ENCODE measurements at places on chromosomes 16 and 17.
A peak's percentile ranks its signal among the peaks of the same experiment; 100 is the strongest.

DNA sequence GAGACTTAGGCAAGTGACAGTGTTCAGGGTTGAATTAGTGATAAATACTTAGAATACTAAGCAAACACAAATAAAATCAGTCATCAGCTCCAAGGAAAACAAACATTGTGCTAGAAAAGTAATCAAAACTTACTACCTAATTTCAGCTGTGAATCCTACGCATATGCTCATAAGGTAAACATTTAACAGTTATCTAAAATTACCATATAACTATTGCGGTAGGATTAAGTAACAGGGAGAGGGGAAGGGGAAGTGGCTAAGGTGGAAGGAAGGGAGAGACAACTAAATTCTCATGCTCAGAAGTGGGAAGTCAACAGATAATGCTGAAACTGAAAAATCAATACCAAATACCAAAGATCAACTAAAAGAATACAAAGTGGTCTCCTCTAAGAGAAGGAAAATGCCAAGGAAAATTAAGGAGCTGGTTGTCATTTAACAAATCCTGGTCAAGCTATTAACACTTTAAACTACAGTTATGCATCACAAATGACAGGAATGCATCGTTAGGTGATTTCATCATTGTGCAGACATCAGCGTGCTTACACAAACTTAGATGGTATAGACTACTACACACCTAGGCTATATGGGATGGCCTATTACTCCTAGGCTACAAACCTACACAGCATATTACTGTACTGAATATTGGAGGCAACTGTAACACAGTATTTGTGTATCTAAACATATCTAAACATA is 20.0 kb downstream of the USP32 start:
- DNase-seq, result no peak

DNA sequence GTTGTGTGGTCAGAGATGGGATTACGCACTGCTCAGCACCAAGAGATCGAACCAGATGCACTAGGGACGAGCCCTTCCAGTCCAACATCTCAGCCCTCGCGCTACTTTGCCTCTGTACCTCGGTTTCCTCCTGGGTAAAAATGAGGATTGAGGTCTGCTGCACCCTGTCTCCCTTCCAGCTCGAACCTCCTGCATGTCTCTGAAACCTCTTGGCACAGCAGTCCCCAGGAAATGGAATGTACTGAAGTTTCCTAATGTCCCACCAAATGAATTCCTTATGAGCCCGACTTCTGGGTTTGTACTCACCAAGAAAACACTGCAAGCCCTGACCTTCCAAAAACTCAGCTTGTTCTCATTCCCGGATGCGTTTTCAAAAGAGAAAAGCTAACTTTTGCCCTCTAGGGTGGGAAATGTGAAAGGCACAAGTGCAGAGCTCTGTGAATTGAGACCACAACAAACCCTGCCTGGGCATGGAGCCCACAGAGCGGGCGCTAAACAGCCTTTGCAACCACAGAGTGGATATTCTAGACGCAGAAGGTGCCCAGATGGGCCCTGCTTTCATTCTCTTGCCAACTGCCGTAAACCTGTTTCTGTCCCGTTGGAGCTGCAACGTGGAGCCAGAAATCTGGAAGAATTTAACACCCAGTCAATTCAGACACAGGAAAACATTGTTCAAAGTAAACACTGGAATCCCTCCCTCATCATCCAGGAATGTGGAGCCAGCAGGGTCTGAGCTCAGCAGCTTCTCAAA is 10.3 kb downstream of the CDRT4 start:
- no peak for DNase-seq

GRCh38 chr17:81821603-81822311 is 11.3 kb downstream of the MCRIP1 start:
- DNase-seq, result no peak

DNA sequence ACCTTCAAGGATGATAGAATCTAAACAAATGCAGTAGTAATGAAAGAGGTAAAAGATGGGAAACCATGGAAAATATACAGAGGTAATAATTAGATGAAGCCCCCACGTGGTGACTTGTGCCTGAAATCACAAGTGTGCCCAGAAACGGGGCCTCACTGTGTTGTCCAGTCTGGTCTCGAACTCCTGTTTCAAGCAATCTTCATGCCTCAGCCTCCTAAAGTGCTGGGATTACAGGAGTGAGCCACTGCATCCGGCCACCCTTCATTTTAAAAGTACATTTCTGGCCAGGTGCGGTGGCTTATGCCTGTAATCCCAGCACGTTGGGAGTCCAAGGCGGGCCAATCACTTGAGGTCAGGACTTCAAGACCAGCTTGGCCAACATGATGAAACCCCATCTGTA is 14.2 kb upstream of the PRR14 start:
- DNase-seq, result no peak

DNA sequence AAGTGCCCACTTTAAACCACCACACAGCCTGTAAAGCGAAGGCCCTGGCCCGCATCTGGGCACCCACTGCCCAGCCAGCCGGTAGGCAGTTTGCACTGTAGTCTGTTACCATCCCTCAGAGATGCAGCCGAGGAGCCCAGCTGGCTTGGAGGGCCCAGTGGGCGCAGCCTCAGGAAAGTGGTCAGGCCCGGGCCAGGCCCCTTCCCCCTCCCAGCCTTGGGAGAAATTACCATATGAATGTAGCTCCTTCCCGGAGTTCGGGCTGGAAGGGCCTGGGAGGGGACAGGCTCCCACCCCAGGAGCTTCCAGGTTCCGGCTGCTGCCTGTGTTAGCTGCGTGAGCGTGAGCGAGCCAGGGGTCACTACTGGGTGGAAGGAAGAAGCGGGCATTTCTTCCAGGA is 325.4 kb downstream of the SEC14L1 start:
- DNase-seq, result no peak

DNA sequence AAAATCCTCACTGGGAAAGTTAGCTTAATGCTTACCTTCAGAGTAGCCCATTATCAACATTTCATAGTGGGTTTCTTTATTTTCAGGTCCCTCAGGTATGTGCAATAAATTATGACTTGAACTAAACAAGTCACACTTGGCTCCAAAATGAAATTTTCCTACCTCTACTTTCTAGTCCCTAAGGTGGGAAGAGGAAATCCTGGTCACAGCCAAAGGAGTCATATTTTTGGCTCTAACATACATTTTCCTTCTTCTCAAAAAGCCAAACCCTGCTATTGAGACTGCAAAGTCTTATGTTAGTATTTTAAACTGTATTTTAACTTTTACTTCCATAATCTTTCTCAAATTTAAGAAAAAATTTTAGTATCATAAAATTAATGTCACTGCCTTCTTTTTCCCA is 128.9 kb downstream of the BRIP1 start:
- no peak for DNase-seq

- DNase-seq, result no peak
Measured at GRCh38 chr16:8576141-8577004, 13.9 kb downstream of the TMEM114 start.

DNA sequence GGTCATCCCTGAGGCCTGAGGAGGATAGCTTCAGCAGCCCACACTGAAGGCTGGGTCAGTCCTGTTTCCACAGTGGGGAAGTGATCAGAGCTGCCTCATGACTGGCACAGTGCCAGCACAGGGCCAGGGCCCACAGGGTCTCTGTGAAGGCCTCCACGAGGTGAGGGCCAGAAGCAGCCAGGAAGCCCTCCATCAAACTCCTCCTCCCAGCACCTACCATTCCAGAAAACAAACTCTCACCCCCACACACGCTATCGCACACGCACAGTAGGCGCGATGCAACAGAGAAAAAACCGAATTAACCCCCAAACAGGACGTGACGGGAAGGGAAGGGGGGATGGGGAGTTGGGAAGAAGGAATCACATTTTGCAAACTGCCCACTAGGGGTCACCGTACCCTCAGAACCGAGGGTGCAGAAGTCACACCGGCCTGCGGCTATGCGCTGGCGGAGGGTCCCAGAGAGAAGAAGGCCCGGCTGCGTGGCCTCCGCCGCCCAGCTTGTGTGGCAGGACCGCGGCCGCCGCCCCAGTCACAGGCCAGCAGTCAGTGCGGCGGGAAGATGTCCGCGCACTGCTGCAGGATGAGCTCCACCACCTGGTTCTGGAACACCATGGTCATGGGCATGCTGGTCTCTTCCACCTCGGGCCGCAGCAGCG is 37.6 kb downstream of the ARHGAP27 start:
- peak; percentile 13 for DNase-seq

DNA sequence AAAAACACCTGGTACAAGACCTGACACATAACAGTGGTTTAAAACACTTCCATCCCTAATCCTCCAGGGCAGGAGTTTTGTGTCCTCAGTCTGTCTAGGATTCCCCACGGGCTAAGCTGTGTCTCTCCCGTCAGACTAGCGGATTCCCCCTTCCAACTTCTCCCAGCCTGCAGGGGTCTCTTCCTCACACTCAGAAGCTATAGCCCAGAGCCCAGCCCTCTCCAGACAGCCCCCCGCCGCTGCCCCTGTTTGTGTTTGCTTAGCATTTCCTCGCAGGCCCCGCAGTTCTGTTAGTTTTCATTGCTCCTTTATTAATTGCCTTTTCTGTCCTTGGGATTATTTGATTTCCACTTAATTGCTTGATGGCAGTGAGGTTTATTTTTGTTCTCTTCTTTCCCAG is 91.2 kb downstream of the TMEM132E start:
- no peak for DNase-seq

GRCh38 chr17:72810991-72811508 is 281.4 kb downstream of the SLC39A11 start:
- no peak for DNase-seq

- DNase-seq, result no peak
Measured at GRCh38 chr17:4362141-4362540, 4.3 kb downstream of the UBE2G1 start.

GRCh38 chr16:88298833-88299745 is 83.7 kb upstream of the ZNF469 start:
- no peak for DNase-seq

- no peak for DNase-seq
Measured at GRCh38 chr17:75114552-75115314, 5.0 kb downstream of the ARMC7 start.

DNA sequence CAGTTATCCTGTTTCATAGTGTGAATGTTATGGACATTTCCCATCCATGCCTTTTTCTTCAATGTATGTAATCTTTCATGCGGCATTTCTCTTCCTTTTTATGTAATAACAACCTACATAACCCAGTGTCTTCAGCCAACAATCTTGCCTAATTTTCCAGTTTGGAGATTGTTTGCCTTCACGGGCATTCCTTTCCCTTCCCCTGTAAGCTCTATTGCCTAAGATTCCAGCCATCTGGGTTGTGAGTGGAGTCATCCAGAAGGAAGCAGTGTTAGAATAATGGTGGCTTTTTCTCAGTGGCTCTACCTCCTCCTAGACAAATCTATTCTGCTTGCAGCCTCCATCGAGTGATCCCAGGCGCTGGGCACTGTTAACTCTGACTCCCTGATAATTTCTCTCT is 22.3 kb downstream of the SYCE1L start:
- DNase-seq, result no peak

GRCh38 chr17:66928949-66929348 is 35.6 kb upstream of the CACNG4 start:
- no peak for DNase-seq

- no peak for DNase-seq
Measured at GRCh38 chr17:17384291-17384615, 81.1 kb downstream of the NT5M start.

GRCh38 chr16:52372313-52372712 is 174.6 kb downstream of the TOX3 start:
- no peak for DNase-seq
